ENCODE measurements at places on chromosomes 2 and 18. TPM values are rescaled to one million over a fixed set of nuclear protein-coding genes. Genes with fewer than 3 reads are reported as not detected.

The MDH1B gene
- 0.64 TPM for total RNA-seq

The CXCR1 gene
- not detected for total RNA-seq

The LYG2 gene
- total RNA-seq, result not detected

The WDR33 gene
- 54.7 TPM for total RNA-seq

The ALPI gene
- 6.5 TPM for total RNA-seq

The OSBPL1A gene
- total RNA-seq, result 42.7 TPM

The ZNF521 gene
- total RNA-seq, result 5.3 TPM

The ZNF892 gene
- total RNA-seq, result 7.2 TPM

The NGEF gene
- total RNA-seq, result 20.7 TPM

The FTCDNL1 gene
- 1.3 TPM for total RNA-seq

The PRKAG3 gene
- not detected for total RNA-seq

The KIF3C gene
- 25.5 TPM for total RNA-seq

The FOXD4L1 gene
- not detected for total RNA-seq

The ING5 gene
- total RNA-seq, result 37.6 TPM

The DTNB gene
- total RNA-seq, result 11.8 TPM

The MZT2A gene
- 94.9 TPM for total RNA-seq

The GRHL1 gene
- total RNA-seq, result 37.4 TPM

The ANKRD29 gene
- total RNA-seq, result 3.5 TPM

The CCDC68 gene
- total RNA-seq, result not detected

The UGT1A4 gene
- not detected for total RNA-seq

The NOSTRIN gene
- 2.4 TPM for total RNA-seq

The CBLN2 gene
- total RNA-seq, result 6.2 TPM

The KRTCAP3 gene
- 23.9 TPM for total RNA-seq

The CPLX4 gene
- not detected for total RNA-seq

The CCDC121 gene
- total RNA-seq, result 5.6 TPM

The RAB27B gene
- 9.4 TPM for total RNA-seq

The C2orf78 gene
- total RNA-seq, result not detected

The IL37 gene
- not detected for total RNA-seq

The ARHGAP25 gene
- 1.1 TPM for total RNA-seq

The TANC1 gene
- 56.9 TPM for total RNA-seq

The ELOA2 gene
- total RNA-seq, result not detected

The PROM2 gene
- total RNA-seq, result 31.5 TPM

The GAREM1 gene
- 20.7 TPM for total RNA-seq

The EPB41L3 gene
- total RNA-seq, result 58.1 TPM

The DYSF gene
- total RNA-seq, result 4.2 TPM
